Caki2 (cell line): ENCODE measurements at places on chromosomes 3 and 15.

DNA sequence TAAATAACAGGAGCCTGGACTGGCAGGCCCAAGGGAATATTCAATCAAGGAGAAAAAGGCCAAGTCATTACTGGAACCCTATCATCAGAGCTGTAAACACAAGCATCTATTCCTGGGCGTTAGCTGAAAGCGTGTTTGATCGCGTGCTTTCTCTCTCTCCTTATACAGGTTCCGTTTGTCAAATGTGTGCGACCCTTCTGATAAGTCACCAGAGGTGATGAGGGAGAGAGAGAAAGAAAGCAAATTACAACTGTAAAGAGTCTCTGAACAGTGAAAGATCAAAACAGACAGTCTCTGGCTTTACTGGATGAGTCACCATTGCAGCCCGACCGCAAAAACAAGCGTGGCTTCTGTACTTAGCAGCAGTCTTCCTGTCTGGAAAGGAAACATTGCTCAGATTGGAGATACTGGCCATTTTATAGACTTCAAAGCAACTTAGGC is 39.5 kb upstream of the TPRG1 start:
- DNase-seq, result peak; percentile 73

DNA sequence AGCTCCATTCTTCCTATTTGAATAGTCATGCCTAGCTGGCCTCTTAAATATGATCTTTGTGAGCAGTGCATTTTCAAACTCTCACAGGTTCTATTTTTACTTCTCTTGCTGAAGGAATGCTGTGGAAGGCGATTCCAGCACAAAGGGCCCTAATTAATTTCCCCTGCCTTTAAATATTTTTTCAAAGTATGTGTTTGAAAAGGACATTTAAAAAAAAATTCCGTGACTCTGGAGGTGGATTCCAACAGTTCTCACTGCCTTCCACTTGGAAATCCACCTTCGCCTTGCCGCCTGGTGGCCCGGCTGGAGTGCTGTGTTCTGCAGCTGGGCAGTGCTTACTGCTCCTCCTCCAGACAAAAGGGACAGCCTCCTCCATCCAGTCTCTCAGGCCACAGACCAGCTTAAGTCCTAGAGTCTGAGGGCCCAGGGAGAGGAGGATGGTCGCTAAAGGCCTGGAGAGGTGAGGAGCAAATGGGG is 61.5 kb upstream of the CORO2B start:
- DNase-seq, result no peak

DNA sequence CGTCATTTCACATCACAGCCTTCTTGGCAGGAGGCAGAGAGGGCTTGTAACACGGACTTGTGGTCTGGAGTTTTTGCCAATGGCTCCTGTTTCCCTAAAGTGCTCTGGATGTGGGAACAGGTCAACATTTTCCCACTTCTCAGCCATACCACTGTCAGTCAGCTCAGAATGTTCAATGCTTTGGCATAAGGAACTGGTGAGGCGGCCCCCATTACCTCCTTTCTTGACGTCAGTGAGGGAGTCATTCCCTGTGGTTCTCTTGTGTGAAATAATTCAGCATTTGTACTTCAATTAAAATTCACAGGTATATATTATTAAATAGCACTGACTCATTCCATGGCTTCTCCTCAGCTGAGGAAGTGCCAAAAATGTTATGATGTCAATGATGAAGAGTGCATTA is 167.1 kb downstream of the P3H2 start:
- DNase-seq, result no peak

- DNase-seq, result no peak
Measured at GRCh38 chr3:126288314-126288713, 68.9 kb downstream of the KLF15 start.

GRCh38 chr15:30073915-30074314 is 8.8 kb upstream of the GOLGA8J start:
- no peak for DNase-seq

DNA sequence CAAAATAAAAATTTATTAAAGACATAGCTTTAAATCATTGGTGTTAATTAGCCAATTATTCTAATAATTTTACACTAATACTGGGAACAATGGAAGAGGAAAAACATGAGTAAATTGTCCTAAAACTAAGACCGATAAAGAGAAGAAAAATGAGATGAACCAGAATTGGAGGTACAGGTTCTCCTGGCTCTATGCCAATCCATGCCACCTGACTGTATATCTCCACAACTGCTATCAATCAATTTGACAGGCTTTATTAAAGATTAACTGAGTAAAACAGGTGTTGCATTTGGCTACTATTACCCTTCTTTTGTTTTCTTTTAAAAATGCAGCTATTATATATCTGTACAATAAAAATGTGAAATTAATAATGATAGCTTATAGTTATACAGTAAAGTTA is 850.0 kb downstream of the CADM2 start:
- no peak for DNase-seq

GRCh38 chr3:22887664-22888291 is 315.3 kb upstream of the UBE2E2 start:
- peak; percentile 1 for DNase-seq

DNA sequence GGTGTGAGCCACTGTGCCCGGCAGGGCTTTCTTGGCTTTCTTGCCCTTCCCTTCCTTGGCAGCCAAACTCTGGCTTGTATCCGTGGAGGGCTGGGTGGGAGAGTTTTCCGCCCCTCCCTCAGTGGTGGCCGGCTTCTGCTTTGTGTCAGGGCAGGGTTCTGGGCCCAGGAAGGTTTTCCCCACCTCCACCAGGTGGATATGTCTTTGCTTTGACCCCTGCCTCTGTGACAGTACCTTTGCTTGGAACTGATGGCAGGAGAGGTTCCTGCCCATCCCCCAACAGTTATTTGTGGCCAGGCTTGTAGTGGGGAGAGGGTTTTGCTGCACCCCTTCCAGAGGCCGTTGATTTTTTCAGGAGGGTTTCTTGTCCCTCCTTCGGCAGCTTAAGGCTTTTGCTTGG is 24.3 kb downstream of the CSPG5 start:
- DNase-seq, result no peak

DNA sequence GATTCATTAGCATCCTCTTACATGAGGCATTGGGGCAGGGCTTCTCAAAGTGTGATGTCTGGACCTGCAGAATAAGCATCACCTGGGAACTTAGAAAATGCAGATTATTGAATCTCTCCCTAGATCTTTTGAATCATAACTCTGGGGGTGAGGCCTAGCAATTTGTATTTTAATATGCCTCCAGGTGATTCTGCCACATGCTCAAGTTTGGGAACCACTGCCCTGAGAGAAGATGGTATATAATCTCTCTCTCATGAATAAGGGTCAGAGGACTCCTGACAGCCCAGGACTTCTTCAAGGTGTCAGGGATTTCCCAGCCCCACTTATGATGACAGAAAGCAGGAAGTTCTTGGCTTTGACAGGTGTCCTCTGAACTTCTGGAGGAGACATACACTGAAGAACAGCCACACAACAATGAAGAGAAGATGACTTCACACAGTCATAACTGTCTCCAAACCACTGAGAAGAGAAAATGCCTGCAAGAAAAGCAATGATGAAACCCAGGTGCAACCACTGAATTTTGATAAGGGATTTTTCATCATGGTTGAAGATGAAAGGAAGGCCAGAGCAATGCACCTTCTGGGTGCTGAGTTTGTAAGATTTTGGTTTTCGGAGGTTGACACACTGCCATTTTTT is 211.9 kb upstream of the MRPL3 start:
- DNase-seq, result no peak
